ENCODE measurements at places on chromosomes 6 and 20. TPM values are rescaled to one million over a fixed set of nuclear protein-coding genes. Genes with fewer than 3 reads are reported as not detected.
A peak's percentile ranks its signal among the peaks of the same experiment; 100 is the strongest.

GRCh38 chr6:163416557-163417253 lies 2.2 kb downstream of the QKI start:
- H3K4me3 ChIP-seq = peak overlapping the region; percentile 82
- no peaks in the 10 kb centered on the region for H3K27me3 ChIP-seq
- H3K36me3 ChIP-seq = no peaks in the 10 kb centered on the region
- no peak for DNase-seq
- peak overlapping the region; percentile 99 for H3K27ac ChIP-seq

DNA sequence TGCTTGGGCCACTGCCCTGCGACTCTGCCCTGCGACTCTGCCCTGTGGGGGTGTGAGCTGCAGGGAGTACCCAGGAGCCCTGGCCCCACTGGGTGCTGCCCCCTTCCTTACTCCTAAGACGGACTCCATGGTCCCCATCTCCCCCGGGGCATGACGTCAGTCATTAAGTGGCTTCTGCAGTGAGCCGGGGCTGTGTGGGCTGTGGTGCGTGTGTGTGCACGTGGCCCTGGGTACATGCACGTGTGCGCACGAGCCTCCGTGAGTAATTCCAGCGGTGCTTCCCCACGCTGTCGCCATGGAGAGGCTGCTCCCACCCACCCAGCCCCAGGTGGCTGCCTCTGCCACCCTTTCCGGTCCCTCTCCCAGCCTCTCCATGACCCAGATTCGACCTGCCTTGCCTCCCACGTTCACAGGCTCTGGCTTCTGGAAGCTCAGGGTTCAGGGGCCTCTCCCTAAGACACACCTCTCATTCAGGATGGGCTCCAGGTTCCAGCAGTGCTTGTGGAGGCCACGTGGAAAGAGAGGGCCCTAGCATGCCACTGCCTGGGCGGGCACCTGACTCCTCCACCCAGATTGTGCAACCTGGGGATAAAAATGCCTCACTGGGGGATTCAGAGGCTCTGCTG lies 88.3 kb downstream of the DLGAP4 start:
- DNase-seq = no peak
- no peaks in the 10 kb centered on the region for H3K4me1 ChIP-seq
- H3K27me3 ChIP-seq = peaks cover 19% of the 10 kb centered on the region
- H3K27ac ChIP-seq = no peak overlapping the region
- H3K36me3 ChIP-seq = no peaks in the 10 kb centered on the region

Gene GSTA1
- total RNA-seq = not detected

Gene TREM1
- 4.5 TPM for total RNA-seq

- H3K4me1 ChIP-seq = no peaks in the 10 kb centered on the region
- no peak overlapping the region for H3K4me3 ChIP-seq
- H3K36me3 ChIP-seq = no peaks in the 10 kb centered on the region
- no peak overlapping the region for H3K27ac ChIP-seq
- H3K27me3 ChIP-seq = no peaks in the 10 kb centered on the region
Observed at GRCh38 chr6:134934793-134935485, 15.0 kb downstream of the ALDH8A1 start.

DNA sequence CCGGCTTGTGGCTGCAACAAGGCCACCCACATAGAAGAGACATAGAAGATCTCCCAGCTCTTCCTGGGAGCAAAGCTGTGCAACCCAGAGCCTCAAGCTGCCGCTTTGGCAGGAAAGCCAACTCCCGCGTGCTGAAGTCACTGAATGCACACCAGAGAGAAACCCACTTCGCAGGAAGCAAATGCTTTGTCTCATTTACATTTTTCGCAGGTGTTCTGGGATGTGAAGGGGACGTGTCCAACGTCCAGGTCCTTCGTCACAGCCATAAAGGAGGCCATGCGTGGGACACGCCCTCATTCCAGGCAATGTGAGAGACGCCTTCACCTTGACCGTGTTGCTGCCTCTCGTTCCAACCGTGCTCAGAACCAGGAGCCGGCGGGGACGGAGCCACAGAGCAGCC lies 24.4 kb downstream of the KCNQ2 start:
- no peak overlapping the region for H3K4me3 ChIP-seq
- no peaks in the 10 kb centered on the region for H3K4me1 ChIP-seq
- no peak for DNase-seq
- H3K27me3 ChIP-seq = peaks cover 6% of the 10 kb centered on the region
- no peaks in the 10 kb centered on the region for H3K36me3 ChIP-seq

DNA sequence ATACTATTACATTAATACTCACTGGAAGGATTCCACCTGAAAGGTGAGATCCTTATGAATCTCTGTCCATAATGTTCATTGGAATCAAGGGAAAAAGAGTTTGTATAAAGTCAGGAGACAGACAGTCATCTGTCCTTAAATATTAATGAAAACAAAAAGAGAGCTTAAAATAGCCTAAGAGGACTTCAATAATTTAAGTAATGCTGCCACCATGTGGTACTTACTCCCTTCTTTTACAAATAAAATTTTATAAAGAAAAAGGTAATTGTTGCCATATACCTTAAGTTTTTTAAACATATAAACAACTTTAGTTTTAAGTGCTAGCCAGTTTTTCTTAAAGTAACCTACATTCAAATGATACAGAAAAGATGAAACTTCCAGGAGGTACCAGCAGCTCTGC lies 5.1 kb downstream of the BLOC1S5 start:
- no peak for DNase-seq
- H3K4me3 ChIP-seq = no peak overlapping the region
- peaks cover 40% of the 10 kb centered on the region for H3K36me3 ChIP-seq
- H3K4me1 ChIP-seq = peaks cover 6% of the 10 kb centered on the region
- no peaks in the 10 kb centered on the region for H3K27me3 ChIP-seq

Gene HFE
- total RNA-seq = 2.4 TPM

GRCh38 chr6:55651015-55651414 lies 72.0 kb upstream of the HMGCLL1 start:
- H3K4me1 ChIP-seq = no peaks in the 10 kb centered on the region
- H3K27me3 ChIP-seq = no peaks in the 10 kb centered on the region
- no peak overlapping the region for H3K27ac ChIP-seq
- no peaks in the 10 kb centered on the region for H3K36me3 ChIP-seq

Gene SIRPD
- total RNA-seq = not detected

Gene ZBTB46
- total RNA-seq = 13.1 TPM

GRCh38 chr20:53502820-53503219 lies 90.8 kb downstream of the ZNF217 start:
- no peaks in the 10 kb centered on the region for H3K4me1 ChIP-seq
- H3K27me3 ChIP-seq = no peaks in the 10 kb centered on the region
- H3K4me3 ChIP-seq = no peak overlapping the region
- H3K36me3 ChIP-seq = no peaks in the 10 kb centered on the region
- H3K27ac ChIP-seq = no peak overlapping the region
- no peak for DNase-seq

GRCh38 chr20:50191065-50191543 lies 474 bp downstream of the CEBPB start:
- H3K4me3 ChIP-seq = peak overlapping the region; percentile 84
- H3K4me1 ChIP-seq = peaks cover 34% of the 10 kb centered on the region
- peak; percentile 67 for DNase-seq
- no peaks in the 10 kb centered on the region for H3K27me3 ChIP-seq

Gene PAX1
- not detected for total RNA-seq

GRCh38 chr6:33206864-33207551 lies 1.3 kb upstream of the RING1 start:
- H3K27ac ChIP-seq = peak overlapping the region; percentile 91
- peak overlapping the region; percentile 94 for H3K4me3 ChIP-seq
- peaks cover 23% of the 10 kb centered on the region for H3K36me3 ChIP-seq
- H3K4me1 ChIP-seq = peaks cover 48% of the 10 kb centered on the region
- H3K27me3 ChIP-seq = no peaks in the 10 kb centered on the region

DNA sequence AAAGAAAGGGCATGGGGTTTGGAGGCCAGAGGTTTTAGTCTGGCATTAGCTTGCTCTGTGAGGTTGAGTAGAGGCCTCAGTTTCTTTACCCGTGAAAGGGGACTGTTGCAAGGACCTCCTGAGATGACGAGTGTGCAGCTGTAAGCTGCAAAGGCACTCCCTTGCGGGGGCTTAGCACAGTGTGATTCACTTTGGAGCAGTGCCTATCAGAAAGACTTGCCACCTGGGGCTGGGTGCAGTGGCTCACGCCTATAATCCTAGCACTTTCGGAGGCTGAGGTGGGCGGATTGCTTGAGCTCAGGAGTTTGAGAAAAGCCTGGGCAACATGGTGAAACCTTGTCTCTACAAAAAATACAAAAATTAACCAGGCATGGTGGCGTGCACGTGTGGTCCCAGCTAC lies 7.5 kb upstream of the BAK1 start:
- H3K27ac ChIP-seq = no peak overlapping the region
- DNase-seq = no peak
- no peaks in the 10 kb centered on the region for H3K36me3 ChIP-seq
- peaks cover 31% of the 10 kb centered on the region for H3K4me1 ChIP-seq
- no peak overlapping the region for H3K4me3 ChIP-seq

Gene C2
- 4.8 TPM for total RNA-seq

Gene OXT
- total RNA-seq = 0.67 TPM

GRCh38 chr6:77620278-77620882 lies 32.5 kb upstream of the MEI4 start:
- H3K4me1 ChIP-seq = no peaks in the 10 kb centered on the region
- H3K27ac ChIP-seq = no peak overlapping the region
- no peak overlapping the region for H3K4me3 ChIP-seq
- no peaks in the 10 kb centered on the region for H3K27me3 ChIP-seq

Gene SLC22A23
- 5.2 TPM for total RNA-seq

DNA sequence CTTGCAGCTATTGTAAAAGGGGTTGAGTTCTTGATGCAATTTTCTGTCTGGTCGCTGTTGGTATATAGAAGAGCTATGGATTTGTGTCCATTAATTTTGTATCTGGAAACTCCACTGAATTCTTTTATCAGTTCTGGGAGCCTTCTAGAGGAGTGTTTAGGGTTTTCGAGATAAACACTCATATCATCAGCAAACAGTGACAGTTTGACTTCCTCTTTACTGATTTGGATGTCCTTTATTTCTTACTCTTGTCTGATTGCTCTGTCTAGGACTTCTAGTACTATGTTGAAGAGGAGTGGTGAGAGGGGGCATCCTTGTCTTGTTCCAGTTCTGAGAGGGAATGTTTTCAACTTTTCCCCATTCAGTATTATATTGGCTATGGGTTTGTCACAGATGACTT lies 120.8 kb upstream of the SSTR4 start:
- no peaks in the 10 kb centered on the region for H3K36me3 ChIP-seq
- H3K27me3 ChIP-seq = no peaks in the 10 kb centered on the region
- H3K27ac ChIP-seq = no peak overlapping the region
- no peak overlapping the region for H3K4me3 ChIP-seq

Gene SLC26A8
- 0.36 TPM for total RNA-seq

Gene C6orf15
- total RNA-seq = not detected

Gene RSPO3
- total RNA-seq = 1.1 TPM

Gene HTR1E
- not detected for total RNA-seq

- no peak overlapping the region for H3K27ac ChIP-seq
- peaks cover 9% of the 10 kb centered on the region for H3K4me1 ChIP-seq
- H3K36me3 ChIP-seq = no peaks in the 10 kb centered on the region
- no peaks in the 10 kb centered on the region for H3K27me3 ChIP-seq
- no peak overlapping the region for H3K4me3 ChIP-seq
Observed at GRCh38 chr6:42338744-42339222, 112.9 kb downstream of the TRERF1 start.

Gene GPSM3
- 2.3 TPM for total RNA-seq
